ENCODE measurements at places on chromosomes 1 and 21.

DNA sequence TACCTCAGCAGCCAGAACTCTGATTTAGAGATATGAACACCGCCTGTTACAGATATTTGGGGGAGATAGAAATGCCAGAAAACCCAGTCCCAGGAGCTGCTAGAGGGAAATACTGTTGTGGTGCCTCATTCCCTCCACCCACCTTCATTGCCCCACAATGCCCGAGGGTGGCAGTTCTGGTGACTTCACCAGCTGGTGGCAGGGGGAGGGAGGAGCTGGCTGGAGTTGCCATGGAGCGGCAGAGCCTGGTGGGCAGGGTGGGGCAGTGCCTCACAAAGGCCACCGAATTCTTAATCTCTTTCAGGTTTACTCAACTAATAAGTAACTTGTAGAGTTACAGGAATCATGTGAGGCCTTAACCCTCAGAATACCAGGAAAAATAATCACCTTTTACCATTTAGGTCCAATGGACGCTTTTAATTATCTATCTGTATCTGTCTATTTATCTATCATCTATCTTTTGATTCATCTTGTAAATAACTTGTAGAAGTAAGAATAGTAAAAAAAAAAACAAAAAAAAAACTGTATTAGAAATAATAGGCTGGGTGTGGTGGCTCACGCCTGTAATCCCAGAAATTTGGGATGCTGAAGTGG is 11.7 kb upstream of the S100A11 start:
- DNase-seq, result peak; percentile 42

GRCh38 chr1:178101266-178101630 is 7.3 kb downstream of the RASAL2 start:
- no peak for DNase-seq

DNA sequence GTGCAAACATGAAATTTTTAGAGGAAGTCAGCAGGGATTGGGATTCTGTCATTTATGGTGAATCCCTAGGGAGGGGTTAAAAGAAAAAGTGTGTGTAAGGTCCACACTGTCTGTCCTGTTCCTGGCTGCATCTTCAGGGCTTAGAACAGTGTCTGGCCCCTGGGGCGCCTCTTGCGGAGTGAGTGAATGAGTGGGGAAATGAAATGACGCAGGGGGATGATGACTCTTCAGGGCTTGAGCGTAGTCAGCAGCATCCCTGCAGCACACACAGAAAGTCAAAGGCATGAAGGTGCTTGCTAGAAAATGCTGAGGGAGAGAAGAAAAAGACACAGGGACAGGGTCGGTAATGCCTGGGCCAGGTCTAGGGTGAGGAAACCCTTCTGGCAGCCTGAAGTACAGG is 57.8 kb downstream of the PGBD5 start:
- DNase-seq, result no peak

DNA sequence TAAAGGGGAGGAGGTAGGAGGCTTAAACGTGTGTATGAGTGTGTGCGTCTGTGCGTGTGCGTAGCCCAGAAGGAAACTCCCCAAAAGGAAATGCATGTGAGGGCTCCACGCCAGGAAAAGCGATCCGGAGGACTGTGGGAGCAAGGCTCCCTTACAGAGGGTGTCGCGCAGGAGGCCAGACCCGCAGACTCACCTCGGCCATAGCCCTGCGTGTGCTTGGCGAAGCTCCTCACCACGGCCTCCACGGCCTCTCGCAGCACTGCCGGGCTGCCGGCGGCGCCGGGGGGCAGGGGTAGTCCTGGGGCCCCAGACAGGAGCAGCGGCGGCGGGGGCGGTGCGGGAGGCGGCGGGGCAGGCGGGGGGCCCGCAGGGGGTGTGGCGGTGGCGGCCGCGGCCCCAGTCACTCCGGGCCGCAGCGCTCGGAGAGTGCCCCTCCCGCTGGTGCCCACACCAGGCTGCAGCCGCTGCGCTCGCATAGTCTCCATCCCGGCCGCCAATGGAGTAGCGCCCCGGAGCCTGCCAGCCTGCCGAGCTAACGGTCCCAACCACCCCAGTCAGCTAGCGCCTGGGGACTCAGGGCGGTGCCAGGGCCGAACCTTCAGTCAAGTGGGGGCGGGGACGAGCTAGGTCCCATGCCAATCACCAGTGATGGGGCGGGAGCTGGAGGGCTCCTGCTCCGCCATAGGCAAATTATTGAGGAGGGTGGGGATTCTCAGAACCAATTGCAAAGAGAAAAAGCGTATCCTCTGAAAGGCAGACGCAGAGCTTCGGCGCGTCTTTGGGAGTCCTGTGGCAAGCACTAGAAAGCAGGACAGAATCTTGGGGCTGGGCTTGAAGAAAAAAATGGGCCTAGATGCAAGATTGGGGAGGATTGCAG is at the start of gene LIX1L:
TSS of gene LIX1L (minus strand) at position 575 of the 877 bp plus-strand sequence. CDS start at position 485, 90 bp downstream.
- DNase-seq, result peak; percentile 97

- no peak for DNase-seq
Measured at GRCh38 chr1:224959115-224959514, 29.6 kb downstream of the DNAH14 start.

- no peak for DNase-seq
Measured at GRCh38 chr1:36996106-36996505, 38.2 kb downstream of the GRIK3 start.
